Activated naive CD8-positive, alpha-beta T cell treated with anti-CD3 and anti-CD28 coated beads for 36 hours (primary cell): ENCODE measurements at places on chromosomes 3 and 15. TPM values are rescaled to one million over a fixed set of nuclear protein-coding genes. Genes with fewer than 3 reads are reported as not detected.

Gene KNL1
- total RNA-seq = 24.5 TPM

Gene CNTN4
- total RNA-seq = not detected

Gene TMPRSS7
- total RNA-seq = not detected

Gene GNAT1
- total RNA-seq = 0.12 TPM

Gene CHRM5
- total RNA-seq = not detected

Gene SAMD7
- total RNA-seq = not detected

Gene ROPN1
- not detected for total RNA-seq

Gene SUSD5
- total RNA-seq = not detected

Gene FEZF2
- not detected for total RNA-seq

Gene LYSMD4
- 6.1 TPM for total RNA-seq

Gene NANOGP8
- total RNA-seq = not detected

Gene TEX264
- 39.5 TPM for total RNA-seq

Gene GABRR3
- not detected for total RNA-seq

Gene GPR149
- not detected for total RNA-seq

Gene FHIT
- total RNA-seq = 8.6 TPM

Gene HCN4
- total RNA-seq = not detected

DNA sequence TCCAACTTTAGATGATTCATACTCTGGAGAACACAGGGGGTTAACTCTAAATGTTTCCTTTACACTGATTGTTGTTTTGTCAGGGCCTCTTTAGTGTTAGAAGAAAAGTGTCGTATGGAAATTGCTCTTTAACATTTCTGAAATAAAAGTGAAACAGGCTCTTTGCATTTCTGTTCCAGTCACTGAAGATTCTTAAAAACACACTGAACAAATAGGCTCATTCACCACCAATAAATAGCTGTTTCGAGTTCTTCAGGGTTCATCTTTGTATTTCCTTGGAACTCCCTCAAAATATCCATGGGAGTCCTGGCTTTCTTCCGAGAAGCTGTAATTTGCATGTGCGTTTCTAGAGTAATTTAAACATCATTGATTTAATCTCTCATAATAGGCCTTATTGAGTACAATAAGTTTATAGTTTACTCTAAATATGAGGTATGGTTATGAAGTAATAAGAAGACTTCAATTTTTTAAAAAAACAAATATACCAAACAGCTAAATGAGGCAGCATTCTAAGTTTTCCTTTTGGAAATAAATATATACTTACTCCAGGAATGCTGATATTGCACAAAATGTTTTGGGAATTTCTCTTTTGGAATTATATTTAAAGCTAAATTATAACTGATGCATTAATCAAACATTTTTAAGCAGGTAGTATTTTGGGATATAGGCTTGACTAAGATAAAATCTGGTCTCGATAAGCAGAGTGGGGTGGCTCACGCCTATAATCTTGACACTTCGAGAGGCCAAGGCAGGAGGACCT lies 327.4 kb downstream of the EPHA3 start:
- no peak for DNase-seq
- H3K27me3 ChIP-seq = no peaks in the 10 kb centered on the region
- no peak overlapping the region for H3K27ac ChIP-seq
- no peaks in the 10 kb centered on the region for H3K36me3 ChIP-seq

GRCh38 chr3:197784019-197784585 lies 7.0 kb upstream of the LRCH3 start:
- H3K4me1 ChIP-seq = peaks cover 15% of the 10 kb centered on the region
- H3K4me3 ChIP-seq = no peak overlapping the region
- no peaks in the 10 kb centered on the region for H3K27me3 ChIP-seq

DNA sequence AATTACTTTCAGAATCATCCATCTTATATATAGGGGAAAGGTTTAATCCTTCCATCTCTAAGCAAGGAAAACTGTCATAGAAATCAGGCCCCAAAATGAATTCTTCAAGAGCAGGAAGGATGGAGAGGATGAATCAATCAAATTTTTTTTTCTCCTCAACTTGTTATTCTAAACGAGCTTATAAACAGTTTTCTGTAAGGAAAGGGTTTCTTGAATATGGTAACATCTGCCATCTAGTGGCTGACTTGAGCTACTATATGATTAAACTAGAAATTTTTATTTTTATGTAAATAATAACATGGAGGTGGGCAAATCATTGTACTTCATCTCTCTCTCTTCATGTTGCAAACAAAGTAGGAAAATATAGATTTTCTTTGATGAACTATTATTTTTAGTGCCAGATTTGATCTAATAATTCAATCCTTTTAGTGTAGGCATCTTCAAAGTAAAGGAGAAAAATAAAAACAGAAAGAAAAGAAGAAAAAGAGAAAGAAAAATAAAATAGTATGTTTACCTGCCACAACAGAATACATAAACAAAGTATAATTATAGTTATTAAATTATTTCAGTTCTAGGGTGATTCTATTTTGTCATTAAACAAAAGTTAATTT lies 146.6 kb downstream of the SERPINI1 start:
- DNase-seq = no peak
- no peaks in the 10 kb centered on the region for H3K36me3 ChIP-seq
- H3K4me3 ChIP-seq = no peak overlapping the region
- H3K4me1 ChIP-seq = peaks cover 3% of the 10 kb centered on the region
- peaks cover 17% of the 10 kb centered on the region for H3K27me3 ChIP-seq

DNA sequence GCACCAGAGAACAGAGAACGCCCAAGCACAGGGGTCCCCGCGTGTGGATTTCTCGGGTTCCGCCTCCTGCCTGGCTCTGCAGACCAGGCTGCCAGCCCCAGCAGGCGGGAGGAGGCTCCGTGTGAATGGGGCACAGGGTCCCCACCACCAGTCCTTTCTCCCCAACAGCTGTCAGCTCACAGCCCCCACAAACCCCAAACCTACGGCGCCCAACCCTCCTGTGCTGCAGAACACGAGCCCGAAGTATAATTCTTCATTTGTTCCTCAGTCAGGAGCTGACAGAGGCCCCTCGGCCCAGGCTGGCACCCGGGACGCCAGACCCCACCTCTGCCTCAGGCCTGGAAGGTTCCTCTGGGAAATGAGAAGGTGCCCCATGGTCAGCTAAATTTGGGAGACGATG lies 78.0 kb downstream of the TBC1D2B start:
- no peak overlapping the region for H3K27ac ChIP-seq
- H3K36me3 ChIP-seq = peaks cover 13% of the 10 kb centered on the region
- no peak overlapping the region for H3K4me3 ChIP-seq
- peaks cover 12% of the 10 kb centered on the region for H3K4me1 ChIP-seq
- no peak for DNase-seq

GRCh38 chr15:82666606-82667005 lies 19.4 kb upstream of the CPEB1 start:
- no peak overlapping the region for H3K4me3 ChIP-seq
- no peak overlapping the region for H3K27ac ChIP-seq
- DNase-seq = no peak
- no peaks in the 10 kb centered on the region for H3K4me1 ChIP-seq
- H3K27me3 ChIP-seq = peaks cover 8% of the 10 kb centered on the region
- no peaks in the 10 kb centered on the region for H3K36me3 ChIP-seq

GRCh38 chr15:101316529-101316928 lies 21.5 kb upstream of the SNRPA1 start:
- H3K27me3 ChIP-seq = peaks cover 3% of the 10 kb centered on the region
- no peak for DNase-seq
- peaks cover 5% of the 10 kb centered on the region for H3K36me3 ChIP-seq

- no peak overlapping the region for H3K4me3 ChIP-seq
- H3K27ac ChIP-seq = no peak overlapping the region
- peaks cover 24% of the 10 kb centered on the region for H3K4me1 ChIP-seq
- peaks cover 17% of the 10 kb centered on the region for H3K27me3 ChIP-seq
Measured at GRCh38 chr15:73972984-73973682, 19.0 kb downstream of the STOML1 start.

DNA sequence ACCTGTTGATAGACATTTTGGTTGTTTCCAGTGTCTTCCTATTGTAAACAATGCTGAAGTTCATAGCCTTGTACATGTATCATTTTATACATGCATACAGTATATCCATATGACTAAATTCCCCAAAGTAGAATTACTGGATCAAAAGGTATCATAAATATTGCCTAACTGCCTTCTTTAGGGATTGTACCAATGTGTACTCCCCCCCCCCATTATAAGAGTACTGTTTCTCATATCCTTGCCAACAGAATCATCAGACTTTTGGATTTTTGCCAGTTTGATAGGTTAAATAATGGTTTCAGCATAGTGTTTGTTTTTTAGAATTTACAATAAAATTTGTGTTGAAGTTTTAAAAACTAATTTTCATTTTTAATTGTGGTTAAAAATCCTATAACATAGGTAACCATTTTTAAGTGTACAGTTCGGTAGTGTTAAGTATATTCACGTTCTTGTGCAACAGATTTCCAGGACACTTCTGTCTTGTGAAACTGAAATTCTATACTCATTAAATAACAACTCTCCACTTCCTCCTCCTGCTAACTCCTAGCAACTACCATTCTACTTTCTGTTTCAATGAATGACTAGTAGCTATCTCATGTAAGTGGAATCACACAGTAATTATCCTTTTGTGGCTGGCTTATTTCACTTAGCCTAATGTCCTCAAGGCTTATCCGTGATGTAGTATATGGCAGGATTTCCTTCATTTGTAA lies 30.8 kb upstream of the MAP3K13 start:
- H3K27me3 ChIP-seq = no peaks in the 10 kb centered on the region
- DNase-seq = no peak
- H3K27ac ChIP-seq = no peak overlapping the region
- H3K4me1 ChIP-seq = peaks cover 18% of the 10 kb centered on the region
- H3K4me3 ChIP-seq = no peak overlapping the region
- no peaks in the 10 kb centered on the region for H3K36me3 ChIP-seq

- no peak overlapping the region for H3K27ac ChIP-seq
- no peaks in the 10 kb centered on the region for H3K36me3 ChIP-seq
- H3K4me3 ChIP-seq = no peak overlapping the region
- no peaks in the 10 kb centered on the region for H3K27me3 ChIP-seq
Measured at GRCh38 chr15:93823971-93824913, 407.1 kb upstream of the MCTP2 start.

DNA sequence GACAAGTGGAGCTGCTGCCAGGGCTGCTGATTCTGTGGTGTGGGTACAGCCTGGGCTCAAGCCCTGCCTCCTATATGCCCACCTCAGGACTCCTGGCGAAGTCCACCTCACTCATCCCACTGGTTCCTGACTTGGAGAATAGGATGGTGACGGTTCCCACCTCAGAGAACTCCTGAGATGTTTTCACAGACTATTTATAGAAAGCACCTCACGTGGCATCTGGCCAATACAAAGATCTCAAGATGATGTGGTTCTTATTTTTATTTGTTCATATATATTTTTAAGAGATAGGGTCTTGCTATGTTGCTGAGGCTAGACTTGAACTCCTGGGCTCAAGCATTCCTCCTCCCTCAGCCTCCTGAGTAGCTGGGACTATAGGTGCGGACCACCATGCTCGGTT lies 236.9 kb upstream of the BHLHE40 start:
- no peak for DNase-seq
- H3K36me3 ChIP-seq = peaks cover 58% of the 10 kb centered on the region
- H3K4me3 ChIP-seq = no peak overlapping the region
- H3K27me3 ChIP-seq = no peaks in the 10 kb centered on the region

DNA sequence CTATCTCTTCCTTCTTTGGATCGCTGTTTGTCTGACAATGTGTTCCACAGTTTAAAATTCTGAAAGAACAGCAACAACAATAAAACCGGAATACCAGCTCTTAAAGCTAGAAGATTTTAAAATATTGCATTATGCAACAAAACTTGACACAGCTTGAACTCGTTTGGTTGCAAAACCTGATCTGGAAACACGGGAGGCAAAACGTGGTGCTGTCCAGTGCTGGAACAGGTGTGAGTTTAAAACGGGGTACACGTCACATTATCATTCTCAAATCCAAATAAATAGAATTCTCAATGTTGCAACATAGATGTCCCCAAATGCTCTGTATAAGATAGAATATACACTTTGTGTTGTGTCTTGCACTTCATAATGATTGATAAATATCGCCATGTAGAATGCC lies 110.9 kb upstream of the LYSMD4 start:
- H3K4me3 ChIP-seq = no peak overlapping the region
- H3K27ac ChIP-seq = peak overlapping the region; percentile 89
- DNase-seq = no peak
- peaks cover 66% of the 10 kb centered on the region for H3K36me3 ChIP-seq
- no peaks in the 10 kb centered on the region for H3K27me3 ChIP-seq
- peaks cover 56% of the 10 kb centered on the region for H3K4me1 ChIP-seq

DNA sequence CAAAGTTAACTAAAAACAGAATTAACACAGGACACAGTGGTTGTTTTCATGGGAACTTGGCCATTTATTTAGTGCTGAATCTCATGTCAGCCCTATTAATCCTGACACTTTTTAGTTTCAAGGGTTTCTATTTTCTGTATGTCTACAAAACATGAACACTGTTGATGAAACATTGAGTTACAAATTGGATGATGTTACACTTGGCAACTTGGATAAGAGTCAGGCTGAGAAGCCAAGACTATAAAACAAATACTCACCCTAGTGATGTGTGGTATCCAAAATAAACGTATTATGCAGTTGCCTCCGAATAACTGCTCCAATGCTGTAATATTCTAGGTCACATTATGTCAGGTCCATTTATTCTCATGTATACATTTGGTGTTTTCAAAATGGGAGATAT lies 349.6 kb downstream of the ZIC1 start:
- H3K27me3 ChIP-seq = no peaks in the 10 kb centered on the region
- no peak overlapping the region for H3K4me3 ChIP-seq
- no peak for DNase-seq
- no peaks in the 10 kb centered on the region for H3K4me1 ChIP-seq
- no peak overlapping the region for H3K27ac ChIP-seq

- H3K4me3 ChIP-seq = no peak overlapping the region
- DNase-seq = no peak
- H3K4me1 ChIP-seq = no peaks in the 10 kb centered on the region
- H3K27me3 ChIP-seq = peaks cover 11% of the 10 kb centered on the region
- H3K27ac ChIP-seq = no peak overlapping the region
- no peaks in the 10 kb centered on the region for H3K36me3 ChIP-seq
Measured at GRCh38 chr3:105235785-105236184, 130.9 kb upstream of the ALCAM start.

GRCh38 chr3:188239035-188239434 lies 85.1 kb downstream of the LPP start:
- no peak for DNase-seq
- peaks cover 17% of the 10 kb centered on the region for H3K4me1 ChIP-seq
- no peak overlapping the region for H3K27ac ChIP-seq
- H3K27me3 ChIP-seq = no peaks in the 10 kb centered on the region
- peaks cover 14% of the 10 kb centered on the region for H3K36me3 ChIP-seq
- H3K4me3 ChIP-seq = no peak overlapping the region

GRCh38 chr15:34358367-34358766 lies 8.6 kb downstream of the LPCAT4 start:
- no peak for DNase-seq
- no peak overlapping the region for H3K27ac ChIP-seq
- H3K36me3 ChIP-seq = peaks cover 10% of the 10 kb centered on the region
